ENCODE measurements at places on chromosomes 4 and X.

DNA sequence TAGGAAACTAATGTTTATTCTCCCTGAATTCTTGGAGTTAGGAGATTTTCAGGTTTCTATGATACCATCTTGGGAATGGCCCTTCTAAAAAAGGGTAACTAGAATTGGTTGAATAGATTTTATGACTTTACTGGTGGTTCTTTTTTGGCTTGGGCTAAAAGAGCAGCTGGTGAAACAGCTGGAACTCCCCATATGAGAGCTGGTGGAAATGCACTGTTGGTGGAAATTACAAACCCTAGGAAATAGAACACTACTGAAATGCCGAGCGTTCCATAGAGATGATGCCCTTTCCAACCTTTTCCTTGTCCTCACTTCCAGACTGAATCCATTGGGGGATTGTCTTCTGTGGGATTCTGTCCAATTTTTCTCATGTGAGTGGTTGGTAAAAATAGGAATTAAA is 139.5 kb downstream of the STIM2 start:
- DNase-seq = no peak

- no peak for DNase-seq
Measured at GRCh38 chr4:145791988-145792387, 112.0 kb downstream of the C4orf51 start.

DNA sequence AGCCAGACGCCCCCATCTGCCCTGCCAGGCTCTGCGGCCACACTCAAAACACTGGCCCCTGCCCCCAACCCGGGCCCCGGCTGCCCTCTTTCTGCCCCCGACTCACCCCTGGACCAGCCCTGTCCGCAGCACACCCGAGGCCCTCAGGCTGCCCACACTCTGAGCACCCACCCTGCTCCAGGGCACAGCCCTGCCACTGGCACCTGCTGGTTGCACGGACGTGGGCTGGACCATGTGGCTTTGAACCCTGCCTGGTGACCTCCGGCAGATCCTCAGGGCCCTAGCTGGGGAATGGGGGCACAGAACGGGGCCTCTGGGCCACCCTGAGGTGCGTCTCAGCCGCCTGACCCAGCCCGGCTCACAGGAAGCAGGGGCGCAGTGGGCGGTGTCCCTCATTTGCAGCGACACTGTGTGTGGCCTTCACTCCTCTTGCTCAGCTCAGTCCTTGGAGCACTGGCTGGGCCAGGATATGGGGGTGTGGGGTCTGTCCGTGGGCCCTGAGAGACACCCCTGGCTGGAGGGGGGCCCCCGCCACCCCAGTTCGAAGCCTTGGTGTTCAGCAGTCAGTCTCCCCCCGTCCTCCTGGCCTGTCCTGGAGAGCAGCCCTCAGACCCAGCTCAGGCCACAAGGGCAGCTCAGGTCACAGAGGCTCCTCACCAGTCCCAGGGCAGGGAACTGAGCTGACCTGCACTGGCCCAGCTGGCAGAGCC is 73.2 kb downstream of the FAM53A start:
- no peak for DNase-seq

DNA sequence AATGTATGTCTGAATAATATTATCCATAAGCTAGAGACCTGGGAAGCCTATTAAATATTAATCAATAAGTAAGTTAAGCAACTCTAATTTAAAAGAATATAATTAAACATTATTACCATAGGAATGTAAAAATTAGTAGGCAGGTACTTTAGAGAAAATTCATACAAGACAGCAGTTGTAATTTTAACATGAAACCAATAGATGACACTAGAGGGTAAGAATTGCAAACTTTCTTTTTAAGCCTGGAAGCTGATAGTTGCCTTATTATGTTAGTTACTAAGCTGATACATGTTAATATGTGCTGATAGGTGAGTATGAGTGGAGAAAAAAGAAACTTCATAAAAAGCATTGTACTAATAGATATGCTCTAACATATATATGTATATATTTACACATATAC is 1157.4 kb downstream of the FAM133A start:
- DNase-seq = no peak

DNA sequence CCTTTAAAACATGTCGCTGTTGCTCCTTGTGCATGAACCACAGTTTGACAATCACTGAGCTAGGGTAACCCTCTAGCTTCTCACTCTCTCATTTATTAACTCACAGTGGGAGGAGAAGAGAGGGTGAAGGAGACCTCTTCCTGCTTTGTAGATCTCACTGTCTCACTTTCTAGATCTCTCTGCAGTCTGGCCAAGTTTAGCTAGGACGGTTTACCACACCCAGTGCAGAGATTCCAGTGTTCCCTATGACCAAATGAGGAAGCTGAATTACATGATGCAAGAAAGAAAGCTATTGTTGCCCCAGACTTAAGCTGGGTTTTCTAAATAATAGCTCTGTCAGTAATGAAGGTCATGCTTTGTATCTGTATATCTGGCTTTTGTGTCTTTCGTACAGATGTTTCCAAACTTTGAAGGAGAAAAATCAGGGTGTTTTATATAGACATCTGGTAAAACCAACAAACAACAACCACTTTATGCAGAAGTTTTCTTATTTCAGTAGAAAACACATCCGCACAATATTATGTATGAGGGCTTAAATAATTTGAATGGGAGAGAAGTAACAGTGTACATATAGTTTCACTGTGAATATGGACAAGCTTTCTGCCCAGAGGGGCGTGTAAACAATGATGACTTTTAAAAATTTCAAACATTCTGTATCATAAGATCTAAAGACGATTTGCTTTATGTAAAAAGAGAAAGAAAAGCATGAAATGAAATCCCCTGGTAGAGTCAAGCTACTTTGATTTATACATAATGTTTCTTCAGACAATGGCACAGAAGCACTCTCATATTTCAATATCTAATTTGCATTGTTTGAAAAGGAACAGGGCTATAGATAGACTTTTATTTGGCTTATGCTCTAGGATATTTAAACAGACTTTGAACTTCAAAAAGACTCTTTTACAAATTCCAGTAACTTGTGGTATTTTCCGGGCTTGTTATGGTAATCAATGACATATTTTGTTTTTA is 582.3 kb downstream of the FSTL5 start:
- no peak for DNase-seq

- no peak for DNase-seq
Measured at GRCh38 chr4:108646706-108647105, 3.7 kb upstream of the OSTC start.

- no peak for DNase-seq
Measured at GRCh38 chr4:38181286-38181685, 221.1 kb downstream of the PTTG2 start.

DNA sequence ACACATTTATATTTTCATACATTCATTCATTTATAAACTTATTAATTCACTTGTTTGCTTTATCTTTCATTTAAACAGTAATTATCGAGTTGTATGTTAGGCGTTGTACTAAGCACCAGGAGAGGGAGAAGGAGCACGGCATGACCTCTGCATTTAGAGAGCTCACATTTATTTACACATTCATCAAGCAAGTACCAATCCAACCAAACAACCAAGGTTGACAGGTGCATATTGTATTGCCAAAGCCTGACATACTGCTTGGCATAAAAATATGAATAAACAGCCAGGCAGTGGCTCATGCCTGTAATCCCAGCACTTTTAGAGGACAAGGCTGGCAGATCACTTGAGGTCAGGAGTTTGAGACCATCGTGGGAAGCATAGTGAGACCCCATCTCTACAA is 37.0 kb upstream of the CLNK start:
- no peak for DNase-seq

DNA sequence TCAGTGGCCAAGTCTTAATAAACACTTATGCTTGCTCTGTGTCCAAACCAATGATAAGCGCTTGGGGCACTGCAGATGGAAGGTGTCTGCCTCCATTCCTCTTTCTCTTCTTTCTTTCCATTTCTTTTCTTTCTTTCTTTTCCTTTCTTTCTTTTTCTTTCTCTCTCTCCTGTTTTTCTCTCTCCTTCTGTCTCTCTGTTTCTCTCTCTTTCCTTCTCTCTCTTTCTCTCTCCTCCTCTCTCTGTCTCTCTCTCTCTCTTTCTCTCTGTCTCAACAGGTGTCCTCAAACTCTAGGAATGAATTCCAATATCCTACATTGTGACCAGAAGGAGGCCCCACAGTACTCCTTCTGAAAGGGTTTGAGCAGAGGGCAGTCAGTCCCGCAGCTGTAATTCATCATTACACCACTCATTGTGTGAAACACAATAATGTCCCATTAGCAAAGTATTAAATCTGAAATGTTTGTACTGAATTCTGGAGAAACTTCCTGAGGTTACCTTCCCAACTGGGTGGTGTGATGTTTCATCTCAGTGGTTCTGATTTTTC is 66.5 kb upstream of the PAGE1 start:
- DNase-seq = no peak

DNA sequence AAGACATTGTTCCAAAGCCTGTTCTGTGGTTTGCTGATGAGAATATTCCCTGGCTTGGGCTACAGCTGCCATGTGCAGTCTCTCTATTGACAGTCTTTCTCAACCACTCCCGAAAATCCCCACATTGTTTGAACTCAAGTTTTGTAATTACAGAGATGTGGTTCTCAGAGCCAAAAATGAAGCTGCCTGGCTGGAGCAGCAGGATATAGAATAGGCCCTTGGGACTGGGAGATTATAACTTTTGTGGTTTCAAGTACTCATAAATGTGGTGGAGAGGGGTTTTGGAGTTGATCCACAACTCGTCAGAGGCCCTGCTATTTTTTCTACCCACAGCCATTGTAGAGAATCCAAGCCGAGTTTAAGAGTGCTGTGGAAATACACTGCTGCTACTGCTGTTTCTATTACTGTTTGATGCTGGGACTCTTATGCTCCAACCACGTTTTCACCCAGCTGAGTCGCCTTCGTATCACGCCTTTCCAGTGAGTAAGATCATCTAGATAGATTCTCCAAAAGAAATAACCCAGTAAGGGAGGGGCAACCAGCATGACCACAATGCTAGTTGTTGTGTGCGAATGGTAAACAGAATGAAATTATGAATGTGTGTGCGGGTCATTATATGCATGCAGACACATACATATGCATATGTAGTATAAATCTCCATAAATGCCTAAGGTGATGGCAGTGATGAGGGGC is 57.1 kb upstream of the ATXN3L start:
- no peak for DNase-seq

DNA sequence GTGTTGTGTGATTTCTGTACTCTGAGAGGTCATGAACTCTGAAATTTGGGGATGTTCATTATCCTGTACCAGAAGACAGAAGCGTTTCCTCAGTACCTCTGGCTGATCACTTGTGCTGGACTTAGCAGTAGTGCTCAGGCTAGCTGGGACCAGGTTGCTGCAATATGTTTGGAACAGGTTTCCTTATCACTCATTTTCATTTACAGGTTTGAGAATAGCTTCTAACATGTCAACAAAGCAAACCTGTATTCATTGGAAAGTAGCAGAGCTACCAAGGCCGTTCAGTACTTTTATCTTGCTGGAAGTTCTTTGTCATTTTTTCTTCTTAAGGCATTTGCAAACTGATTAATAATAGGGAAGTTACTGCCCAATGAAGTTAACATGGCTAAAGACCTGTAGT is 242.9 kb upstream of the ANKRD50 start:
- no peak for DNase-seq

DNA sequence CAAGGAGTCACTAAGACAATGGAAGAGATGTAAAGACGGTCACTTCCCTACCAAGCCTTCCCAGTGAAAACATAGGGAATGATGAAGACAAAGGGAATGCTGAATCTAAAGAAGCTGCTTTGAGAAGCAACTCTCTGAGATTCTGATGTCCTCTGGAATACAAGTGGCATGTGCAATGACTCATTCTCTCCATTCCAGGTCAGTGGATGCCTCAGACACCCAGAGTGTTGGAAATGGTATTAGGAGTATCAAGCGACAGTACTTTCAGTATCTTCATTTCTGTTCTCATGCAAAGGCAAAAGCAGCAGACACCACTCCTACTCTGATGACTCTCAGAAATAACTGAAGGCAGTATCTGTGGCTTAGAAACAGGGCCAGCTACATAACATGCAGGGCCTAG is 102.6 kb downstream of the FSTL5 start:
- DNase-seq = no peak

GRCh38 chrX:82029571-82030218 is 827.8 kb downstream of the SH3BGRL start:
- no peak for DNase-seq

- DNase-seq = no peak
Measured at GRCh38 chr4:155426953-155427352, 50.2 kb upstream of the MAP9 start.

DNA sequence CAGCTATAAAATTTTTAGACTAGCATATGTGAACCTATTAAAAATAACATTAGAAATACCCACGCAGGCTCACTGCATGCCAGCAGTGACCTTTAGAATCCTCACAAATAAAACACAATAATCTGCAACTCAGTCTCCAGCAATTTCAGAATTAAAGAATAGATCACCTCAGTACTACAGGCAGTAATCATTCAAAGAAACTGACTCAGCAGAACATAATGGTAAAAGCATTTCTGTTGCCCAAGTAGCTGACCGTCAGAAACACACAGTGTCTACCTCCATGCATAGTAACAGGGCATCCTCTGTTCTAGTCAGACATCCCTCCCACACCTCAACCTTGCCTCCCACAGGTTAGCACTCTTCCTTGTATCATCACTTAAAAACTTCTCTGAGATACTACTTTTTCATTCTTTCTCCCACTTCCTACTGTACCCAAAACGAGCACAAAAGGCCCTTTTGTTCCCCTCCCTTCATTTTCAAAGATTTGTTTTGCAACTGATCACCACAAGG is 65.7 kb upstream of the BEND2 start:
- no peak for DNase-seq

DNA sequence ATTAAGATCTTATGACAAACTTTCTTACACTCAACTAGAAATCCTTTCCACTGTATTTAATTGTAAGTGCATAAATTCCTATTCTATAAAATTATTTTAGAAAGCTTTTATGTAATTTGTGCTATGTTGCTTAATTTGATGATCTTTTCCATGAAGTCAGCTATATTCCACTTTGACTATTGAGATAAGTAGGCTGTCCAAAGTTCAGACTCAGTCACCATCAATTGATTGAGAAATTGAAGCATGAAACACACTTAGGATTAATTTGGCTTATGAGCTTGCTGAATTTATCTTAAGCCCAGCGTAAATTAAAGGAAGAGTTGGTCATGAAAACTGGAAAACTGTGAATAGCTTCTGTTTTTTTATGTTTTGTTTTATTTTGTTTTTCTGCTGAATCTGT is 18.7 kb upstream of the UGT2B10 start:
- no peak for DNase-seq

GRCh38 chr4:176874721-176875445 is 82.2 kb upstream of the VEGFC start:
- no peak for DNase-seq

- no peak for DNase-seq
Measured at GRCh38 chrX:3576886-3577501, 136.5 kb downstream of the PRKX start.

DNA sequence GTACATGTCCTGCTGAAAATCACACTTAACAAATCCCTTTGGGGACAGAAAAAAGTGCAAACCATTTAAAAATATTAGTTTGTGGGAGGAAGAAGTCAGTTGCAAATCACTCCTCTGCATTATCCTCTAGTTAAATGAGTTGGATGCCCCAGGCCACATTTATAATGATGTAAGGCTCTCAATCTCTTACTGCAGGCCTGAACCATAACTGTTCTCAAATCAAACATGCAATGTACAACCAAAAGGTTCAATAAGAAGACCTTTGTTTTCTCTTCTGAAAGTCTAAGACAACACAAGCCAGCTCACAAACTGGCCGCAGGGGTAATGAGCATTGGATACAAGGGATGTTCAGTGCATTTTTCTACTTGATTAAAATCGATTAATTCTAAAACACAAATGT is 39.7 kb downstream of the IGFBP7 start:
- DNase-seq = no peak
